Forelimb muscle (tissue), 1 donor: ENCODE measurements at places on chromosomes 7 and 10. TPM values are rescaled to one million over a fixed set of nuclear protein-coding genes. Genes with fewer than 3 reads are reported as not detected.

- no peak for DNase-seq
Observed at GRCh38 chr10:12703813-12704212, 297.7 kb downstream of the CCDC3 start.

DNA sequence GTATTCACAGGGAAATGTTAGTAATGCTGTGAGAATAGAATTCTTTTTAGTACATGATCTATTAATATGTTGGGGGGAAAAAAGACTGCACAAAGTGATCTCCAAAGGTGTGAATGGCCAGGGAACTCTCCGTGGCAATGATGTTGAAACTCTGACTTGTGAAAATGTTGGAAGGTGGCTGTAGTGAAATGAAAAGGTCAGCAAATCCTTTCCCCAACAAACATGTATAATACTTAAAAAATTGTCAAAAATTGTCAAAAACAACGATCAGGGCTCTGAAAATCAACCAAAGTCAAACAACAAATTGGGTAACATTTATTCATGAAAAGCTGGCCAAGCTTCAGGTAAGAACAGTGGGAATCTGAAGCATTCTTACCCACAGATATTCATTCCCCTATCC, 35.5 kb downstream of the TMEM26 start:
- DNase-seq, result no peak

The MSMB gene
- polyA plus RNA-seq, result not detected

The AP4M1 gene
- 22.0 TPM for polyA plus RNA-seq

The EPHA1 gene
- polyA plus RNA-seq, result 6.0 TPM
